ENCODE measurements at places on chromosomes 5 and 9.

DNA sequence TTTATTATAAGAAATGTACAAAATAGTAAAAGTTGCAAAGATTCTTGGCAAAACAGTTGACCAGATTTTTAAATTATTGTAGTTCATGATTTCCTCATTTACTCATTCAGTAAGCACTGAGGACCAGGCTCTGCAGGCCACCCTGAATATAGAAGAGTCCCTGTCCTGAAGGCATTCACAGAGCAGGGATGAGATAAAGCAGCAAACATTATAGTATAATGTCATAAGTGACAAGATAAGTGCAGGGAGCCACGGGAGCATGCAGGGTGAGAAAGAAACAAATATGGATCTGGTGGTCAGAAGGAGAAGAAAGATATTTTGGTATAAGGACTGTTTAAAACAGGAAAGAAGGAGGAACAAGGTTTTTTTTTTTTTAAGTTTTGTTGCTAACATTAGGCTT lies 46.0 kb downstream of the PARP8 start:
- DNase-seq: no peak

DNA sequence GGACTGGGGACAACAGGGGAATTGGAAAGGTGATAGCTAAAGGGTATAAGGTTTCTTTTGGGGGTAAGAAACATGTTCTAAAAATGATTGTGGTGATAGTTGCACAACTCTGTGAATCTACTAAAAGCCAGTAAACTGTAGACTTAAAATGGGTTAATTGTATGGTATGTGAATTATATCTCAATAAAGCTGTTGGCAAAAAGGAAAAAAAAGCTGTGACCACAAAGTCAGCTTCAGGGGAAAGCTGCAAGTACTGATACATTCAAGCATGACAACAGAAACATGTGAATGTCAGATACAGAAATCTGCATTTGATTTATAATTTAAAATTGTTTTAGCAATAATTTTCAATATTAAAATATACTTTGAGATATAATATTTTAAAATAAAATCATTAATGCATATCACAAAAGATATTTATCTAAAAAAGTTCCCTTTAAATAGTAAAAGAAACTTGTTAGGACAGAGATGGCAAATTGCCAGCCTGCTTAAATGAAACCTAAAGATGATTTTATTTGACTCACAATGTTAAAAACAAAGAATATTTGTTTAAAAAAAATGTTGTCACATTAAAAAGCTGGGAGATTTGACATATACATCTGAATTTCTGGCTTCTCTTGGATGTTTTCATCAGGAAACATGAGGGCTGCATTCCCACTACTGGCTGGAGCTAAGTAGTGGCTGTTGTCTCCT lies 66.0 kb downstream of the TBCA start:
- DNase-seq: no peak

DNA sequence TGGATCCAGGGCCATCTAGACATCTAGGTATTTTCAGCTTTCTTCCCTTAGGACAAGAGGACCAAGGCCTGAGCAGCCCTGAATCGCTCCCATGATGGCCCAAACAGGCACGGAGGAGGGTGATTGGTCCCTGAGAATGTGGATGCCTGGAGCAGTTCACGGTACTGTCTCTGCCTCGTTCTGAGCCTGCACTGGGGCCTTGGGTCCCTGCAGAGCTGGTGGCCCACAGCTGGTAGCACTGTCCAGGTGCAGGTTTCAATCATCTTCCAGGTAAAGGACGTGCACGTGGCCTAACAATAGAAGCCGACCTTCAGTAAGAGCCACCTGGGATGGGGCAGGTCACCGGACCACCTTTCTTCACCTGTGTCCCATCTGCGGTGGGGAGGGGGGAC lies 19.4 kb upstream of the FCN1 start:
- no peak for DNase-seq

DNA sequence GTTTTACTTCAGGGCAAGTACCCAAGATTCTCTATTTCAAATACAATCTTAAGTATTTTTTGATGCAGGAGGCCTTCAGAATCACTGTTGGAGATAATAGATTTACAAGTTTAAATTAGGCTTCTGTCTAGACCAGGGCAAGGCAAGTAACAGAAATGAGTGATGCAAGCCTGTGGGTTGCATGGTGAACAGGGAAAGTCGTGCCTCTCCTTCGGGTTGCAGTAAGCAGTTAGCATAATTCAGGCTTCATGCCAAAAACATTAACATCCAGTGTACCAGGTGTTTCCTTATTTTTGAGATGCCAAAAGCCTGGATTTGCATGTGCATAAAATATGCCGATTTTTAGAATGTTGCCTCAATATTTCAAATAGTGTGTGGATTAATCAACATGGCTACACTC lies 369.0 kb downstream of the CAAP1 start:
- peak; percentile 17 for DNase-seq

- no peak for DNase-seq
Observed at GRCh38 chr9:80516679-80517078, 944.9 kb downstream of the TLE4 start.

Measured in Karpas-422 (cell line).